Aorta (tissue), 5 donors: ENCODE measurements at places on chromosomes 7 and 10. TPM values are rescaled to one million over a fixed set of nuclear protein-coding genes. Genes with fewer than 3 reads are reported as not detected.

The PON3 gene
- 5.5 TPM for total RNA-seq

The PNLIPRP3 gene
- not detected for total RNA-seq

The SPAG6 gene
- not detected for total RNA-seq

The SFTPA2 gene
- total RNA-seq: 1.6 TPM

The FBXL13 gene
- 2.6 TPM for total RNA-seq

The APBB1IP gene
- 11.0 TPM for total RNA-seq

The BAIAP2L1 gene
- total RNA-seq: 3.6 TPM

GRCh38 chr10:60872451-60872850, 71.5 kb downstream of the RHOBTB1 start:
- DNase-seq: no peak

DNA sequence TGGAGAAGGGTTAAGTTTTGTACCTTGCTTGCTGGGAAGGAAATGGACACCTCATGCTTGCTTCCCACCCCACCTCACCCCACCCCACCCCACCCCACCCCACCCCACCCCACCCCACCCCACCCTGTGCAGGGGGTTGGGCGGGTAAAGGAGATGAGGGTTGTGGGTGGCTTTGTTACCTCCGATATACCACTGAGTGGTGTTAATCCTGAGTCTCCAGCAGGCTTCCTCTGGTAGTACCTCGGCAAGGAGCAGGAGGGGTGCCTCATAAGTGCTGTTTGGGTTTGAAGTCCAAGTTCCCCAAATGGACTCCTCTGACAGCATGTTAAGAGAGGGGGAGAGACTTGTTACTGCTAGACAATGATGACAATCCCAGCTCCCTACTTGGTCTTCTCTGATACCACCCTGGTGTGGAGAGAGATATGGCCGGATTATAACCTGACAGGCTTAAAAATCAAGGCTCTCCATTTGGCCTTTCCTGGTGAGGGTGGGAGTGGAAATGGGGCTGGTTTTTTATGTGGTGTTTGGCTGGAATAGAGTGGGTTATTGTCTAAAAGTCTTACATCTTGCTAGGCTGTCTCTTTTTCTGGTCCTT, 11.7 kb downstream of the SAMD8 start:
- no peak for DNase-seq

- DNase-seq: no peak
These were observed 1085.4 kb upstream of the SORCS1 start for GRCh38 chr10:108249940-108250339.

- DNase-seq: no peak
These were observed 270.4 kb downstream of the HGF start for GRCh38 chr7:81499262-81500116.

GRCh38 chr7:93242106-93242505, 9.9 kb downstream of the VPS50 start:
- no peak for DNase-seq

- DNase-seq: no peak
These were observed 36.3 kb downstream of the NHLRC2 start for GRCh38 chr10:113890769-113891168.

GRCh38 chr7:712381-713138, 13.9 kb upstream of the DNAAF5 start:
- DNase-seq: no peak

- DNase-seq: peak; percentile 99
These were observed at the start of gene POP7 for GRCh38 chr7:100705753-100706671. Gene POP7 (plus strand): TSS chr7:100706121. CDS start chr7:100706831, 710 bp downstream.

DNA sequence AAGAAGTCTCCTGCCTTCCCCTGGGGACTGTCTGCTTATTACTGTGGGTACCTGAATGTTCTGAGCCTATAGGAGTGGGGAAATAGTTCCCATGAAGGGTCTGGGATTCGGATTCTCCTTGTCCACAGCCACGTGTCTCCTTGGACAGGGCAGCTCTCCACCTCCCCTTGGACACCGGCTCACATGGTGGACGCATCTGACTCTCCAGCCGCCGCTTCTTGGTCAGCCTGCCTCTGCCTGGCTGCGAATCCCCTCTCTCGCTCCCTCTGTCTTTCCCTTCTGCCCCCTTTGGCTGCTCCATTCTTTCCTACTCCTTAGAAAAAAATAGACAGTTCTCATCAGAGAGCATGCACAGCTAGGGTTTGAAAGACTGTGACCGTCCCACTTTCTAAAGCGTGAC, 46.9 kb downstream of the JAKMIP3 start:
- DNase-seq: no peak

DNA sequence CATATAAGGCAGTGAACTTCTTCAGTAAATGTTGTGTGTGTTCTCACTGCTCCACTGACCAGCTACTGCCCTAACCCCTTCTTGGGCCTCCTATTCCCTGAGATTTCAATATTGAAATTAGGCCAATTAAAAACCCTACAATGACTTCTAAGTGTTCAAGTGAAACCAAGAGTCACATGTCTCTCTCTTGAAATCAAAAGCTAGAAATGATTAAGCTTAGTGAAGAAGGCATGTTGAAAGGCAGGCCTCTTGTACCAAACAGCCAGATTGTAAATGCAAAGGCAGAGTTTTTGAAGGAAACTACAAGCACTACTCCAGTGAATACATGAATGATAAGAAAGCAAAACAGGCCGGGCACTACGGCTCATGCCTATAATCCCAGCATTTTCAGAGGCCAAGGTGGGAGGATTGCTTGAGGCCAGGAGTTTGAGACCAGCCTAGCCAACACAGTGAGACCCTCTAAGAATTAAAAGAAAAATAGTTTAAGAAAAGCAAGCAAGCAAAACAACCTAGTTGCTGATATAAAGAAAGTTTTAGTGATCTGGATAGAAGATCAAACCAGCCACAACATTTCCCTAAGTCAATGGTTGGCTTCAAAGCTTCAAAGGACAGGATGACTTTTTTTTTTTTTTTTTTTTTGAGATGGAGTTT, 22.3 kb downstream of the BRAF start:
- DNase-seq: no peak

DNA sequence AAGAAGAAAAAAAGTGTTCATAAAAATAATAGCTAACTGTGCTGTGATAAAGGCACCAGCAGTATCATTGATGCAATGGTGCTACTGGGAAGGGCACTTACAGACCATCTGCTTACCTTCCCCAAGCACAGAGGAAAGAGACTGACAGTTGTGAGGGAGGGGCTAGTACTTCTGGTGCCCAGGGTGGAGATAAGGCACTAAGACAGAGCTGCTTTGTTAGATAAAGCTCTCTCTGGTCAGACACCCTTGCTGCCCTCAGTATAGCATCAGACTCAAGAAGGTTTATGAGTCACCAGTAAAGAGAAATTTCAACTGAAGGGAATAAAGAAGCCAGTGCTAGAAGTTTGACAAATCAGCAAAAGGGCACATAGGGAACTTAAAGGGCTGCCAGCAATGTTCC, 325.6 kb downstream of the HPSE2 start:
- DNase-seq: no peak

GRCh38 chr7:2855386-2855785, 11.3 kb upstream of the GNA12 start:
- no peak for DNase-seq

DNA sequence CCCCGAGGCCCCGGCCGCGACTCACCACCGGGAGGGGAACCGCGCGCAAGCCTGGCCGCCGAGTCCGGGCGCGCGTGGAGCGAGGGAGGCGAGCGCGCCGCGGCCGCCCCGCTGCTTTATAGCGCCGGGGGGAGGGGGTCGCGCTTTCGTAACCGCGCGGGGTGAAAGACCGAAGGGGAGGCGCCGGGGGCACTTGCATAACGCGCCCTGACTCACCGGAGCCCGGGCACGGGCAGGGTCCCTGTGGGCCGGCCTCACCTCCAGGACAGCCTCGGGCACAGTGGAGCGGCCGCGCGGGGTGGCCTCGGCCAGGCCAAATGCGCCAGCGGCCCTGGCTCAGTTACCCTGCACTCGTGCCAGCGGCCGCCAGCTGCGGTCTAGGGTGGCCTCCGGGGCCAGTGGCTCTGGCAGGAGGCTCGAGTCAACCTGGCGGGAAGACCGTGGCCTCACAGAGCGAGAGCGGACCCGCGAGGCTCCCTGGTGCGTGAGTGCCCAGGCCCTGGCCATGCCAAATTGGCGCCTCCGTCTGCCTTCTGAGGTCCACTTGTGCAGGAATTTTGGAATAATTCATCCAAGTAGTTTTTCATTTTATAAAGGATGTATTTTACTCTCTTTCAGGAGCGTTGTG, at the start of gene RBP4:
TSS of gene RBP4 (minus strand) at position 90 of the 628 bp plus-strand sequence. CDS start 207 bp downstream, outside the sequence.
- DNase-seq: peak; percentile 86

- peak; percentile 72 for DNase-seq
These were observed 1.3 kb upstream of the DAGLB start for GRCh38 chr7:6448943-6449543.

GRCh38 chr7:131424219-131424822, 96.6 kb downstream of the MKLN1 start:
- no peak for DNase-seq

- no peak for DNase-seq
These were observed 12.9 kb downstream of the AGK start for GRCh38 chr7:141563956-141564623.

DNA sequence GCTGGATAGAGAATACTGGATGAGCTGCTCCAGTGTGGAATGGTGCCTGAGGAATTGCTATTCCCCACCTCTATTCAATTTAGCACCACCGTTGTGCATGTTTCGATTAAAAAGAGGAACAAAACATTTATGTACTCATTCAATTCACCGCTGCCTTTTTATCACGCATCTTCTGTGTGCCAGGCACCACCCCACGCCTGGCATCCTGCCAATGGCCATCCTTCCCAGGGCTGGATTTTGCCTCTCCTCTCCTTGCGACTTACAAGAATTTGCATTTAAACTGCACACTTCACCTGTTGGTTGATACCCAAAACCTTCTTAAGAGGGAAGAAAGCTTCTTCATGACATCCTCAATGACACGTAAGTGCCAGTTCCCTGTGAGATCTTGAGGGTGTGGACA, 110.2 kb upstream of the DPP6 start:
- no peak for DNase-seq

GRCh38 chr7:11540271-11540761, 291.7 kb downstream of the THSD7A start:
- no peak for DNase-seq

- DNase-seq: no peak
These were observed 65.1 kb upstream of the MPP7 start for GRCh38 chr10:28367929-28368484.

- DNase-seq: no peak
These were observed 23.3 kb downstream of the CYP17A1 start for GRCh38 chr10:102813734-102814452.

GRCh38 chr10:43753397-43754061, 104.8 kb upstream of the ZNF32 start:
- no peak for DNase-seq

DNA sequence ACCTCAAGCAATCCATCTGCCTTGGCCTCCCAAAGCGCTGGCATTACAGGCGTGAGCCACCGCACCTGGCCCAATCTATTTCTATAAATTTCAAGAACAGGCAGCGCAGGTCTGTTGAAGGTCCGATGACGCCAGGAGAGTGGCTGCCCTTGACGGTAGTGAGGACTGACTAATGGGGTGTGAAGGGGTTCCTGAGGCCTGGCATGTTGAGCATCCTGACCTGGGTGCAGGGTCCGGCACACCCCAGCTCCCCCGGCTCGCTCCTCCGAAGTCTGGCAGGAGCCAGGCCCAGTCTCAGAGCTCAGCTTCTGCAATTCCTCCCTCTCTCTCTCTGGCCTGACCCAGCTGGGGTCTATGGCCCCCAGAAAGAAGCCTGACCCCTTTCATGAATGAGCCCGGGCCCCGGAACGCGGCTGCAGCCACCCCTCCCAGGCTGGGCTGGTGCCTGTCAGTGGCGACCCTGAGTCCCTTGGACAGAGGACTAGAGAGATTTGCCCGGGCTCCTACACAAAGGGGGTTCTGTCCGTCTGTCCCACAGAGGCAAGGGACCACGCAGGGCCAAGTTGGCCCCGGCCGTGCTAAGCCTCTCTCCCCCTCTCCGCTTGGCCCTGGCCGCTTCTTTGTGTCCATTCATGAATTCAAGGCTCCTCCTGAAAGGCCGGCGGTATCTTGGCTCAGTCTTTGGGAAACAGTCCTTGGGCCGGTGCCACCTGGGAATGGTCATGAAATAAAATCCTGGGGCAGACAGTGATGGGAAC, 18.8 kb downstream of the MMD2 start:
- DNase-seq: no peak

DNA sequence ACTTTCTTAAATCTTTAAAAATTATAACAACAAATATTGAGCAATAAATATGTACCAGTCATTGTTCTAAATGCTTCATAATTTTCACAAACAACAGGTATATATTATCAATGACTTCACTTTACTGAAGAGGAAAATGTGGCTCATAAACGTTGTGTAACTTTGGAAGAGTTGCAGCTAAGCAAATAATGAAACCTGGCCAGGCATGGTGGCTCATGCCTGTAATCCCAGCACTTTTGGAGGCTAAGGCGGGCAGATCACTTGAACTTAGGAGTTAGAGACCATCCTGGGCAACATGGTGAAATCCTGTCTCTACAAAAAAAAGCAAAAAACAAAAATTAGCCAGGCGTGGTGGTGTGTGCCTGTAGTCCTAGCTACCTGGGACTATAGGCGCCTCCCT, 71.9 kb upstream of the AMPH start:
- no peak for DNase-seq

- DNase-seq: peak; percentile 54
These were observed at the start of gene GFRA1 for GRCh38 chr10:116272440-116273283. Gene GFRA1 (minus strand): TSS chr10:116273206. CDS start chr10:116272029, 1,177 bp downstream.

DNA sequence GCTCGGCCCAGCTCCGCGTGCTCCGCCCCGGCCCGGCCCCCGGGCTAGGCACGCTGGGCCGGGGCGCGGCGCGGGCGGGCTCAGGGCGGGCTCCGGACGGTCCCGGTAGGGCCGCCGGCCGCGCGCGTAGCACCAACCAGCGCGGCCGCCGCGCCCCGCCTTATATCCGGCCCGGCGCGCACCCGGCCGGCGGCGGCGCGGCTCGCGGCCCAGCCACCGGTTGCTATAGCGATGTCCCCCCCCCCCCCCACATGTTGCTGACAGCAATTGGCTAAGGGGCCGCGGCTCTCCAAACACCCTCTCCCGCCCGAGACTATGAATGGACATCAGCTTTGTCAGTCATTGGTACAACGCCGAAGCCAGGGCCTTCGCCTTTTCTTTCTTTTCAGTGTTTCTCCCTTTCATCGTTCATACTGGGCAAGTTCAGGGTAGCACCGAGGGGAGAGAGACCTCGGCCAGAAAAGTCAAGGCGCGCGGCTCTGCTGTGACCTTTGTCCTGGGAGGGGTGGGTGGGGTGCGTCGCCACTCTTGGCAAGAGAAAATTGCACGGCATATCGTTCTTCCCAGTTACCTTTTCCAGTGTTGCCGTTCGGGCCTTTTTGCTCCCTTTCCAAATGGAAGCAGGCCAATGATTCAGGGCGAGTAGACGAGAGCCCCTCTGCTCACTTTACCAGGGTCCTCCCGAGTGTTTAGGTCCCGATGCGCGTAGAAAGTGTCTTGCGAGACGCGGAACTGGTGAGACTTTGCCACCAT, 354.2 kb downstream of the DNAJB6 start:
- peak; percentile 70 for DNase-seq

GRCh38 chr7:124032369-124033094, at the start of gene TMEM229A:
Gene TMEM229A (minus strand): TSS chr7:124033067. CDS start chr7:124033003, 64 bp downstream.
- peak; percentile 47 for DNase-seq
